GOT3 (cell line): ENCODE measurements at places on chromosomes 12 and 14.
A peak's percentile ranks its signal among the peaks of the same experiment; 100 is the strongest.

- no peak for DNase-seq
These were observed 35.5 kb upstream of the SFSWAP start for GRCh38 chr12:131675126-131676080.

- no peak for DNase-seq
These were observed 393.2 kb downstream of the BCAT1 start for GRCh38 chr12:24555730-24556129.

GRCh38 chr12:110067531-110067930 lies 19.2 kb upstream of the C12orf76 start:
- no peak for DNase-seq

DNA sequence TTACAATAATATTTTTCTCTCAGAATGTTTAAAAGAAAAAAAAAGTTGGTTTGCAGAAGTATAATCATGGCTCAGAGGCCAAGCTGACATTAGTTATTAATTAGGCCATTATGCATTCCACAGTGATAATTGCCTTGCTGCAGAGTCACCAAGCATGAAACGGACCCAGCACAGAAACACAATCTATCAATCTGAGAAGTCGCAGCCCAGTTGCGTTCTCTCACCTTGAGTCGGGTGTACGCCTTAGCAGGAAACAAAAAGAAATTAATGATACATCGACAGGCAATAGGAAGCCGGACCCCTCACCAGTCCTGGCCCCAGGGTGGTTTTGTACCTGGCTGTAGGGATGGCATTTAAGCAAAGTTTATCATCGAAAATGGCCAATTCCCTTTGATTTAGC lies 129.7 kb downstream of the PHETA1 start:
- no peak for DNase-seq

DNA sequence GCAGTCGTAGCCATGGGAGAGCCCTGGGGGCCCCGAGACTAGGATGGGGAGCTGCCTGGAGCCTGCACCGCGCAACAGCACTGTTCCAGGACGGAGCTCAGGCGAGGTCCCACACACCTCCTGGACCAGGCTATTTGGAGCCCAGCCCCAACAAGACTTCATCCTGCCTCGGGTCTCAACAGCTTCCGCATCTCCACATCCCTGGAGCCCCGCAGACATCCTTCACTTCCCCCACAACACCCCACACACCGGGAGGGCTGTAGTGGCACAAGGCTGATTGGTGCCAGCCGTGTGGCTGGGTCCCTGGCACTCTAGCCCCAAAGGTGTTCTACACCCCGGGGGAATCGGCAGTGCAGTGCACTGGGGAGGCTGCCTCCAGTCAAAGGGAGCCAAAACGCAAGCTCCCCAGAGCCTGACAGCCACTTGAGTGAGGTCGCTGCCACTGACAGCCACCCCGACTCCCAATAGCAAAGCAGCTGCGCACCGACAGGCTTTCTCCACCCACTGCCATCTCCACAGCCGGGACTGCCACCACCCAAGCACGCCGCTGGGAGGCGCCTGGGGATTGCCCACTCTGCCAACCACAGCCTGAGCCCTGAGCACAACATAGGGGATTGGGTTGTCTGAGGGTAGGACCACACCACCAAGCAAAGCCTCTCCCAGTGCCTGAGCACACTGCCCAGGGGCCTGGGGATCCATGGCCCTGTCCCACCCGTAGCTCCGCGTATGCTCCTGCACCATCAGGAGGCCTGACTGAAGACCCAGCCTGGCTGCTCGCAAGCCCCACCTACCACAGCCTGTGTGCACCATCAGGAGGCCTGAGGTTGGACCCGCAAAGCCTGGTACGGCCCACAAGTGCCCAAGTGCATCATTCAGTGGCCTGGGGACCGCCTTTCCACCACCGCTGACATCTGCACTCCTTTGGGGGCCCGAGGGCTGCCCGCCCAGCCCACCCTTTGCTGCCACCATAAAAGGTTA lies 13.2 kb upstream of the KLRF1 start:
- peak; percentile 31 for DNase-seq
